Stimulated activated CD4-positive, alpha-beta T cell treated with anti-CD3 and anti-CD28 coated beads, TNF-alpha, amount 100 ng/mL, for 1 hour (primary cell): ENCODE measurements at places on chromosomes 11 and 22.

- DNase-seq, result no peak
These were observed 62.0 kb downstream of the YAP1 start for GRCh38 chr11:102172127-102172848.

DNA sequence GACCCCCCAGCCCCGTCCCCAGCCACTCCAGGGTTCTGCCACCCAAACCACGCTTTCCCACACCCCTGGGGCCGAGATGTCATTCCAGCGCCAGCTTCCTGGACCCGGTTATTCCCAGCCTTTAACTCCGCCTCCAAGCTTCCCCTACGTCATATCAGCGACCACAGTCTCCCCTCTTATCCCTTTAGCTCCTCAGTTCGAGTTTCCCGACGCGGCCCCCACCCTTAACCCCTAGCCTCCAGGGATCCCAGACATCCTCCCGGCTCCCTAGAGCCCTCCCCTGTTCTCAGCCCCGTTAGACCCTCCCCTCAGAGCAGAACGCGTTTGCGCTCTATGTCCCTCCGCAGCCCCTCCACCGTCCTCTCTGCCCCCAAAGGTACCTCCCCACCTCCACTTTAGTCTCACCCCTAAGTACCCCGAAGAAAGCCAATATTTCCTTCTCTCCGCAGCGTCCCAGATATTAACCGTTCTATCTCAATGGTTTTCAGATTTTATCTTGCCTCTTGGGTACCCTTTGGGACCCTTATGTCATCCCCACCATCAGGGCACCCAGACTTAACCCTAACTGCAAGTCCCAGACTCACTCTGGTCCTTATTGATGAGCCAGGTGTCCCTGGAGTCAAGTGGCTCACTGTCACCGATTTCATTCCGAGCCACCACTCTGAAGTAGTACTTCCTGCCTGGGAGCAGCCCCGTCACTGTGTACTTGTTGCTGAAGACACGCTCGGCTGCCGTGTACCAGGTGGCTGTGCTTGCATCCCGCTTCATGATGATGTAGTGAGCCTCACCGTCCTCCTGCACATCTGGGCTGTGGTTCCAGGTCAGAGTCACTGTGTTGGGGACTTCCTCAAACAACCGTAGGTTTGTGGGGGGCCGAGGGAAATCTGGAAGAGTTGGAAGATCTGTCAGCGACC is 8.0 kb downstream of the TMEM86A start:
- no peak for DNase-seq

DNA sequence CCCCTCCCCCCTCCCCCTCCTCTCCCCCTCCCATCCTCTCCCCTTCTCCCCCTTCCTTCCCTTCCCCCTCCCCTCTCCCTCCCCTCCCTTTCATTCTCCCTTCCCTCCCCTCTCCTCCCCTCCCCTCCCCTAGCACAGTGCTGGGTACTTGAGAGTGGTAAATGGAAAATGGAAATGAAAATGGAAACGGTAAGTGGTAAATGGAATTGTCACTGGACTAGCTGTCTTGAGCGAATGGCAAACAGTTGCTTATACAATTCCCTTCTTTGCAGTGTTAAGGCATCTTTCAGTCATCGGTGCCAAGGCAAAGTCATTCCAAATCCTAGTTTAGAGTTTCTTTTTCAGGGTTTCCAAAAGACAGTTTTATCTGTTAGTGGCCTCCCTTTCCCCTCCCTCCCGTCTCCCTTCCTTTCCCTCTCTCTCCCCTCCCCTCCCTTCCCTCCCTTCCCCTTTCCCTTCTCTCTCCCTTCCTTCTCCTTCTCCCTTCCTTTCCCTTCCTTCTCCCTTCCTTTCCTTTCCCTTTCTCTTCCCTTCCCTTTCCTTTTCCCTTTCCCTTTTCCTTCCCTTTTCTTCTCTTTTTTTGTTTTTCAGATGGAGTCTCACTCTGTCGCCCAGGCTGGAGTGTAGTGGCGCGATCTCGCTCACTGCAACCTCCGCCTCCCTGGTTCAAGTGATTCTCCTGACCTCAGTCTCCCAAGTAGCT is 47.3 kb downstream of the GRAMD1B start:
- DNase-seq, result no peak

DNA sequence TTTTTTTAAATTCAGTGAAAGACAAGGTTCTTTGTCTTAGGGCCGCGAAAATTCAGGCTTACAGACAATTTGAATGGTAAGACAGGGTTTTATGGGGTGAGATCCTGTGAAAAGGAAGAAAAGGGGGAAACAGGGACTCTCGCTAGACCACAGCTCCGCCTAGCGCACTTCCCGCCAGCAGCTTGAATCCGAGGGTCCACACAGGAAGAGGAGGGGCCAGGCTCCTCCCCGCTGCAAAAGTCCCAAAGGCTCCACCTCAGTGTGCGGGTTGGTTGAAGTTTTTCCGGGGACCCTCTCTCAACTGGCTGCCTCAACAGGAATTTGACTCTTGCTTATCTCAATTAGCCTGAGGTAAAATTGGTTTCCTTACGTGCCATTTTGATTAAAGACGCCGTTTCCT is 950.9 kb upstream of the CNTN5 start:
- DNase-seq, result no peak

DNA sequence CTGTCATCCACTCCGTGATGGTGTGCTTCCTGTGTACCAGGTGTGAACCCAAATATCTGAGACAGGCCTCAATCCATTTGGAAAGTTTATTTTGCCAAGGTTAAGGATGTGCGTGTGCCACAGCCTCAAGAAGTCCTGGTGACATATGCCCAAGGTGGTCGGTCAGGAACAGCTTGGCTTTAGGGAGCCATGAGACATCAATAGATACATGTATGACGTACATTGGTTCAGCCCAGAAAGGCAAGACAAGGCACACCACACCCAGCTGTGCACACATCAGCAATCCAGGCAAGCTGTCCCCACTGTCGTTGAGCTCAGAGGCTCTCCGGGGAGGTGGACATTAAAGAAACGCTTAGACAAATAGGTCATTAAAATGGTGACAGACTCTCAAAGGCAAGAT is 56.8 kb upstream of the SHANK2 start:
- DNase-seq, result no peak

DNA sequence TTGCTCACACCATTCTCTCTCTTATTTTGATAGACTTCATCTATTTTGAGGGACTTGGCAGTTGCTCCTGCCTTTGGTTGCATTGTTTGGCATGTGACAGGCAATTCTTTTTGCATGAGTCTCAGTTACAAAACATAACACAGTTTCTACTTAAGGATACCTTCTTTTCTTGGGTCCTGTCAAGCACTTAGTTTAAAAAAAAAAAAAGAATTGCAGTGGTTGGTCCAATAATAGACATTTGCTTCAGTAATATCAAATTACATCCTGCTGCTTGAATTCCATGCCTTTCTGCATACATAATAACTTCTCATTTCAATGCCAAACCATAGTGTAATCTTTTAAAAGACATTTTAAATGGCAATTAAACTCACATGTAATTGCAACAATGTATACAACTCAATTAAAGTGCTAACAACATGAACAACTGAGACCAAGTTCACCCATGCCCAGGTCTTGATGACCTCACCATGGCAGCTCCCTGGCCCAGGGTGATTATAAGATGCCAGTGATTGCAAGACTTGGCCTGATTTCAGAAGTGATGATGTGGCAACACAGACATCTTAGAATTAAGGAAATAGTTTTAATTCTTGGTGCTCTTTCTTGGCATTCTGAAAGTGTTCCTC is 32.2 kb upstream of the PLET1 start:
- no peak for DNase-seq

DNA sequence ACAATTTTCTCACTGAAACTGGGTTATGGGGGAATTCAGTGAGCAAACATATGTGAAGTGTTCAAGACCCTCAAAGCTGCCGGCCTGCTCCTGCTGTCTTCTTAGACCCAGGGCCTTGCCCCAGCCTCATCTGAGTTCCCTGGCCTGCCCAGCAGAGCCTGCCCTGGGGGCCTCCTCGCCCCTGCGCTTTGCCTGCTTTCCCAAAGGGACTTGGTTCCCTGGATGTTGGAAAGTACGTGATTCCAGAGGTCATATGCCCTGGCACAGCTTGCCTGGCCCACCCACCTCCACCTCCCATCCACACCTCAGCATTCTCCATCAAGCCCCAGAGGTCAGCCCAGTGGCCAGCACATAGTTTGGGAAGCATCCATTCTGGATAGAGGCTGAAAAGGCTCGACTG is 13.7 kb upstream of the POU2F3 start:
- DNase-seq, result no peak

DNA sequence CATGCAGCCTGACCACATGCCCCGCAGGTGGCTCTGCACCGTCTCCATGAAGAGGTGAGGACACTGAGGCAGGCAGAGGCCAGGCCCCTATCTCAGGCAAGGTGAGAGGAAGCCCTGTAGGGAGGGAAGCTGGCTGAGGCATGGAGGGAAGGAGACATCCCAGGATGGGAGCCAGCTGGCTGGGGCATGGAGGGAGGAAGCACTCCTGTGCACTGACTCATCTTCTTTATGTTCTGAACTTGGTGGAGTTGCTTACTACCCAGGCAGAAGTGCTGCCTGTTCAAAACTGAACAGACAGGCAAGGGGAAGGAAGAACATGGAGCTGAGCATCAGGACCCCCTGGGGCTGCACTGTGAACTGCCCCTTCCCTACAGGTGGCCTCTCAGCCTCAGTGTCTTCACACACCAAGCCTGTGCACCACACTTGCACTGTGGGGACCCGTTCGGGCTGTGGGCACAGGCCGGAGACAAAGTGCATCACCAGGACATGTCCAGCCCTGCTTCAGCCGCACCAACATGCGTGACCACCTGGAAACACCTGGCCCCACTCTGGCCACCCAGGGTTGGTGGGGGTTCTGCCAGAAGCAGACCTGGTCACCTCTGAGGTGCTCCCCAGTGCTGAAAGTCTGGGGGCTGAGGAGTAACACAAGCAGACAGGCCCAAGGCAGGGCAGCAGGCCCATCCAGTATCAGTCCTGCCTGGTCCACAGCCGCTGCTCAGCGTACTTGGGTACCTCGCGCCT is 55.5 kb downstream of the DGCR2 start:
- no peak for DNase-seq

DNA sequence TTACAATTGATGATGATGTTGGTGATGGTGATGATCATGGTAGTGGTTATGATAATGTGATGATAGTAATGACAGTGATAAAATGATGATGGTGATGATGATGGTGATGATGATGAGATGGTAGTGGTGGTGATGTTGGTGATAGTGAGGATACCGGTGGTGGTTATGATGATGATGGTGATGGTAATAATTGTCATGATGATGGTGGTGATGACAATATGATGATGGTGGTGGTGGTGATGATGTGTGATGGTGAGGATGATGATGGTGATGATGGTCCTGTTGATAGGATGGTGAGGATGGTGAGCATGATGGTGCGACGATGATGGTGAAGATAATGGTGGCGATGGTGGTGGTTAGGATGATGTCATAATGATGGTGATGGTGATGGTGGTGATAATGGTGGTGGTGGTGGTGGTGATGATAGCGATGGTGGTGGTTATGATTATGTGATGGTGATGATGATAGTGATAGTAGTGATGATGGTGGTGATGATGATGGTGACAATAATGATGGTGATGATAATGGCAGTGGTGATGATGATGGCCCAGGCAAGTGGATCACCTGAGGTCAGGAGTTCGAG is 1129.9 kb downstream of the BRD1 start:
- no peak for DNase-seq

DNA sequence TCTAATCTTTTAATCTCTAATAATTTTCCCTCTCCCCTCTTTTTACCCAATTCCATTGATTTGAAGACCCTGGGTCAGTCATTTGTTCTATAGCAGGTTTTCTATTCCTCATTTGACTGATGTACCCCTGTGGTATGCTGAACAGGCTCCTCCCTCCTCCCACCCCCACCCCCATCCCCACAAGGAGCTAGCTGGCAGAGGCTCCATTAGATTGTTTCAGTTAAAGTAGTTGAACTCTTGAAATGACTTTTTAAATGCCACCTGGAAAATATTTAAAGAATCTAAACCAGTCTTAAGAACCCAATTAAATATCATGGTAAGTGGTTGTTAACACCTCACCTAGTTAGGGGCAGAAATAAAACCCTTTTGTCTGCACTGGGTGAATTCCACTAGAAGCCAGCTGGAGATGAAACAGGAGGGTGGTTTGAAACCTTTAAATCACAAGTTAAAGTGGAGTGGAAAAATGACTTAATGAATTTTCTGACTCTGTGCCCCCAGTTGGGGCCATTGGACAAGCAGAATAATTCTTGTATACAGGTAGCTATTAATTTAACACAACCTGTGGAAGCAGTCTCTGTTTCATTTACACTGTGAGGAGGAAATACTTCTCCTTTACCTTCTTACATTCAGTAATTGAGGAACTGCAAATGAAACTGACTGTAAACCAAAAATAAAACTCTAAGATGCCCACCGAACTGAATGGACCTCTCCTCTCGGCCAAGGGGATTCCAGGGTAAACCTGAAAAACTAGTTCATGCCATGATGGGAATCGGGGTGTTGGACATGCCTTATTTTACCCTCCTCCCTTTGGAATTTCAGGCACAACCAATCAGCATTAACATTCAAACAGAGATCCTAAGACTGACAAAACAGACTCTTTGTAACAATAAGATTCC is 30.7 kb downstream of the PRR5L start:
- no peak for DNase-seq

- DNase-seq, result no peak
These were observed 42.2 kb downstream of the UBASH3B start for GRCh38 chr11:122697636-122698167.

DNA sequence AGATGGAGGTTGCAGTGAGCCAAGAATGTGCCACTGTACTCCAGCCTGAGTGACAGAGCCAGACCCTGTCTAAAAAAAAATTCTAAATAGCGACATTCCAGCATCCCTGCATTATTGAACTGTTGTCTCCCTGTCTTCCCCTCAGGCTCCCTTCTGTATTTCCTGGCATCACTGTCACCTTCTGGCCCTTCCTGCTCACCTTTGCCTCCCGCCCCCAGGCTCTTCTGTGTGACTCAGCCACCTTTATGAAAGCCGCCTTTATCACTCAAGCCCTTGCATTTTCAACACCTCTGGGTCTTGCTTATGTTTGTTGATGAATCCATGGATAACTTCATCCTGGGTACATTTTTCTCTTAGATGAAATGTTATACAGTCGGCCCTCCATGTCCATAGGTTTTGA is 21.1 kb downstream of the UBASH3B start:
- no peak for DNase-seq

DNA sequence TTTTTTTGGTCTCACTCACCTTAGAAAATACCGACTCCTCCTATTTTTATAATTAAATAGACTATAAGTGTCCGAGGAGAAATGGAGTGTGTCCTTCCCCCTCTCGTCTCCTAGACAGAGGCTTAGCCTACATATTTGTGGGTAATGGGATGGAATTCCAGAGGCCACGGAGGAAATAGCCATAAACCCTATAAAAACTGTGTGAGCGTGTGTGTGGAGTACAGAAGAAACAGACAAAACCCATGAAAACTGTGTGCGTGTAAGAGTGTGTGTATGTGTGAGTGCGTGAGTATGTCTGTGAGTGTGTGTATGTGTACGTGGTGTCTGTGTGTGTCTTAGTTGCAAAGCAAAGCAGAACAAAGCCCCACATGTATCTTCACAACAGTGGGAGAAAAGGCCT is 883.5 kb downstream of the OPCML start:
- no peak for DNase-seq

- no peak for DNase-seq
These were observed 6.9 kb upstream of the IGF2 start for GRCh38 chr11:2146051-2146450.
